ENCODE measurements at places on chromosomes 5 and 9. TPM values are rescaled to one million over a fixed set of nuclear protein-coding genes. Genes with fewer than 3 reads are reported as not detected.
A peak's percentile ranks its signal among the peaks of the same experiment; 100 is the strongest.

DNA sequence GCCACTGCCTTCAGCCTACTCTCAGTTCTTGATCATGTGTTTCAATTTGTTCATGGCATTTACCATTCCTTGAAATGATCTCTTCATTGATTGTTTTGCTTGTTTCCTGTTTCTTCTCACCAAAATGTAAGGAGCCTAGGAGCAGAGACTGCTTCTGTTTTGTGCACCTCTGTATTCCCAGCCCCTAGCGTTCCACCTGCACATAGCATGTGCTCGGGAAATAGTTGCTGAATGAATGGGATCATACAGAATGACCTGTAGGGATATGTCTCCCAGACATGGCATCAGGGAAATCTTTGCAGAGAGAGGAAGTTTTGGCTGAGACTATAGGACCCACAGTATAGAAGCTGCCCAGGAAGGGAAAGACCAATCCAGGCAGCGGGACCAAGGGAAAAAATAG is 6.2 kb upstream of the CERCAM start:
- no peak overlapping the region for H3K27ac ChIP-seq
- peaks cover 83% of the 10 kb centered on the region for H3K27me3 ChIP-seq
- DNase-seq: no peak
- peaks cover 7% of the 10 kb centered on the region for H3K4me1 ChIP-seq

DNA sequence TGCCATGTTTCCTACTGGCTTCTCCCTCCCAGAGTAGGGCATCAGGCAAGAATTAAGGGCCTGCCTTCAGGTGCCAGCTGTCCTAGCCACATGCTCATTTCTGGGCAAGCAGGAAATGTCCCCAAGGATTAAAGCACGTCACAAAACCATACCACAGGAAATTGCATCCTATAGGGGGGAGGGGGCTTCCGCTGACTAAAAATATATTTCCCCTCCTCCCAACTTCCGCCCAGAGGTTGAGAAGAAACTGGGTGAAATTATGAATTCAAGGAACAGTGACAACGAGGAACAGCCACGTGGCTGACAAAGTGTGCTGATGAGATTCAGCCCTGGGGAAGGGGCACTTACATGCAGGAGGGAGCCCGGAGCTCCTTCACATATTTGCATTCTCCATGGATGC is 4.1 kb downstream of the HBEGF start:
- peak overlapping the region; percentile 47 for H3K27ac ChIP-seq
- no peak for DNase-seq
- no peaks in the 10 kb centered on the region for H3K36me3 ChIP-seq
- H3K27me3 ChIP-seq: no peaks in the 10 kb centered on the region
- H3K4me1 ChIP-seq: peaks cover 47% of the 10 kb centered on the region

DNA sequence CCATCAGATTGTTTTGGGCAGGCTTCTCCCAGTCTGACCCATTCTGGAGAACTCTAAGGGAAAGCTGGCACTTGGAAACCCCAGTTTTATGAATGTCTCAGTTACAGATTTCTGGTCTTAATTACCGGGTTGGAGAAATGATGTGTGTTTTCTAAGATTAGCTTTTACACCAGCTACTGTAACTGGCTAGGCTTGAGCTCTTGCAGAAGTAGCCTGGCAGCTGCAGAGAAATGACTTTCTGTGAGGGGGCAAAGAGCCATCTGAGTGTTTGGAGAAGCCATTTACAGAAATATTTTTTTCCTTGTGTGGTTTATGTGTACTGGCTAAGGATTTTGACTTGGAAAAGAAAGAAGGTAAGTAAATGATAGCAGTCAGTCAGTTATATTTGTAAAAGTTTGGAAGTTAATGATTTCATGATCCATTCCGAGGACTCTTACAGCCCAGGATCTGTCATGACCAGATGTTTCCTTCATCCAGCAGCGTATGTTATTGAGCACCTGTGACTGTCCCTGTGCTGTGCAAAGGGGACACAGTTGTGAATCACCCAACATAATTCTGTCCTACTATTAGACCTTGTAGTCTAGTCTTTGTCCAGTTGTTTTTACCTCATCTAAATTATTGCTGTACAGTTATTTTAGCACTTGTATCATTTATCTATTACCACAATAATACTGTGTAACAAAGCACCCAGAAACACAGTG is 53.7 kb upstream of the GDNF start:
- H3K36me3 ChIP-seq: no peaks in the 10 kb centered on the region
- DNase-seq: no peak
- no peak overlapping the region for H3K4me3 ChIP-seq
- no peaks in the 10 kb centered on the region for H3K4me1 ChIP-seq
- no peaks in the 10 kb centered on the region for H3K27me3 ChIP-seq

Gene PPP3R2
- not detected for total RNA-seq

DNA sequence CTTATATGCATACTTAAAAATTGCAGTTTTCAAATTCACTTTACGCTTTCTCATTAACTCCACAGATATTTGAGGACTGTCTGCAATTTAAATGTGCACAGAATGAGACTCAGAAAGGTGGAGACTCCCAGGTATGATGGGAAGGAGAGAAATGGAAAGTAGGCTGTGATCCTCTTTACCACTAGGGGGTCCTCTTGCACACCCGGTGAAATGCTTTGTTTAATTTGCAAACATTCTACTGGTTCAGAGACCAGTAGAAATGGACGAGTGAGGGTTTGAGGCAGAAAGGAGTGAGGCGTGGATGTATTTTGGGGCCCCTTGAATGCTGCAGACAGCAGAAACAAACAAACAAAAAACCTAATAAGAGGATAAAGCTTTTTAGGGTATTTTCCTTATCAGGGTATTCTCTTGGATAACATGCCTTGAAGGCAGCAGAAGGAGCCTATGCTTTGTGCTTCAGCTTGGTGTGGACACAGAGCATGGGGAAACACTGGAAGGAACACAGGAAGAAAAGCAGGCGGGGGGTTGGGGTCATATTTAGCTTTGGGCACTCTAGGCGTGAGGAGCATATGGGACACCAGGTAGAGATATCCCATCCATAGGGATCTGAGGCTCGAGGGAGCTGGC is 410.1 kb downstream of the DMRT2 start:
- H3K27ac ChIP-seq: no peak overlapping the region
- no peaks in the 10 kb centered on the region for H3K27me3 ChIP-seq
- no peaks in the 10 kb centered on the region for H3K4me1 ChIP-seq
- peak; percentile 7 for DNase-seq

Gene STKLD1
- 1.5 TPM for total RNA-seq

Gene SMIM33
- total RNA-seq: 0.55 TPM

Gene PCDHA11
- 0.48 TPM for total RNA-seq

GRCh38 chr5:122195802-122196394 is 66.6 kb downstream of the ZNF474 start:
- H3K36me3 ChIP-seq: no peaks in the 10 kb centered on the region
- no peak for DNase-seq
- H3K27ac ChIP-seq: no peak overlapping the region
- H3K4me3 ChIP-seq: no peak overlapping the region
- H3K4me1 ChIP-seq: no peaks in the 10 kb centered on the region

- no peak overlapping the region for H3K27ac ChIP-seq
- peaks cover 7% of the 10 kb centered on the region for H3K27me3 ChIP-seq
- DNase-seq: no peak
- H3K4me1 ChIP-seq: no peaks in the 10 kb centered on the region
Observed at GRCh38 chr9:129250786-129251185, 72.7 kb upstream of the IER5L start.
